ENCODE measurements at places on chromosomes 4 and X.

DNA sequence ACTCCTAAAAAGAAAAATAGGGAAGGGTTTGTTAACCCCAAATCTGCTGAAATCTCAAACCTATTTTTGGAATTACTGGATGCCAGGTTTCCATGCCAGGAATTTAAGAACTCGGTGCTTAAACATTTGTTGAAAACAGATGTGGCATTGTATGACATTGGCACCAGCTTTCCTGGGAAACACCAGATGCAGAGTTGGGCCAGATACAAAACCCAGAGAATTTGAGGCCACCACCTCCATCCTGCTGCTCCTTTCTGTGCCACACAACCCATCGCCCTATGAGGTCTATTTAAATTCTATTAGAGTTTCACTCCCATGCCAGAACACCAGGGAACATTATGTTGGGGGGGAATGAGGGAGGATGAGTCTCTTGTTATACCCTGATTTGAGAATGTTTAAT is 71.7 kb downstream of the ARAP2 start:
- no peak for DNase-seq

GRCh38 chrX:8179656-8180055 is 8.6 kb upstream of the VCX2 start:
- DNase-seq = no peak

- no peak for DNase-seq
These were observed 1.4 kb downstream of the CNKSR2 start for GRCh38 chrX:21375708-21376009.

- no peak for DNase-seq
These were observed 386.7 kb downstream of the TECRL start for GRCh38 chr4:64022560-64022959.

DNA sequence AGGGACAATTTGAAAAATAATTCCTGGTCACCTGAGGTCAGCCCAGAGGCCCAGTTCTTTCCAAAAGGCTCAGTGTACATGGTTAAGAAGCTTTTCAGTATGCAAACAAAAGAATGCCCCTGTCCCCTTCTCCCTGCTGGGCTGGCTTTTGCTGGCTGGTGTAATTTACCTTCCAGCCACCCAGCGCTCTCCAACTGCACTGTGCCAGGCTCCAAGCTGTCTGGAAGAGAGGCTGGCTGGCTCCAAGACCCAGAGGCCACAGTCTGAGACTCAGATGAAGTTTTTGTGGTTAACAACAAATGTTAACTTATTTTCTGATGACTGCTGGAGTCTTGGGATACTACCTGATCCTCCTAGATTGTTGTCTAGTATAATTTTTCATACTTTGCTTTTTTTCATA is 11.9 kb upstream of the KIT start:
- no peak for DNase-seq

- no peak for DNase-seq
These were observed 5.0 kb upstream of the MGST2 start for GRCh38 chr4:139660568-139661043.

DNA sequence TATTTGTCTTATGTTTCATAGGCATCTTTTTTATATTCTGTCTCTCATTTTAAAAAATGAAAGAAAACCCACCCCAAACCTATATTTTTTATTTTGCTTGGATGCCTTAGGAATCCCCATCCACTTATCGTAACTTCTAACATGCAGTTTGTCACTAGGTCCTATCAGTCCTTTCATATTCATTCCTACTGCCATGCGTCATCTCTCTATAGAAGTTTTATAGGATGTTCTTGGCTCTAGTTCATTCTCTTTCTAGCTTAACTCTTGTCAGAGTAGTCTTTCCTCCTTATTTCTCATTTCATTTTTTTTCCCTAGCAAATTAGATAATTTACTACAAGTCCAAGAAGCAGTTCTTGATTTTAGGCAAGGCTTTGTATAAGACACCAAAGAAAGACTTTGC is 92.7 kb downstream of the LARP1B start:
- no peak for DNase-seq

Measured in C1 segment of cervical spinal cord (tissue), 14 donors.